T-helper 1 cell (primary cell): ENCODE measurements at places on chromosomes 3 and 15.

DNA sequence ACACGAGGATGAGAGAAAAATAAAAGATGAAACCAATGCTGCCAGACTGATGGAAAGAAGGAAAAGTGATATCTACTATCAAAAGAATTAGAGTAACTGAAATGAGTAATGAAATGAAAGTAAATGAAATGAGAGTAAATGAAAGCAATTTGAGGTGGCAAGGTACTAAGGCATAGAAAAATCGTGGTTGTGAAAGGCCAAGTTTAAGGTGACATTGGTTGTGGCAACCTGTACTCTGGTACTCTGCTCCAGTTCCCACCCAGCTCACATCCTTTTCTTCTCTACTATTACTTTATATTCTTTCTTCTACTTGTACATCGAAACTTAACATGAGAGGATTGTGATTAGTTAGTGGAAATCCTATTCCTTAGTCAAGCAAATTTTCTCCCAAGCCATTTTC is 10.1 kb downstream of the RFX7 start:
- no peak for DNase-seq

GRCh38 chr3:124861041-124861440 is 26.1 kb downstream of the ITGB5 start:
- DNase-seq = no peak

DNA sequence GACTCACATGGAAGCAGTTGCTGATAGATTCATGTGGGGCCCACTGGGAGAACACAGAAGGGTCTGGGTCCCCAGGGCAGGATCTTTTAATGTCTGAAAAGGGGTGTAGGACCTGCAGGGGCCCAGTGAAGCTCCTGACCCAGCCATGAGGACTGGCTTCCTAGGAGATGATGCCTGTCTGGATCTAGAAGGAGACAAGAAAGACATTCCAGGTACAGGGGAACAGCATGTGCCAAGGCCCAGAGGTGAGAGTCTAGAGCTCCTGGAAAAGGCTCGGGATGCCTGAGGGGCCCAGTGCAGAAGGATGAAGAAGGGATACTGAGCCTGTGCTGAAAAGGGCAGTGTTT is 4.7 kb upstream of the SEMA3F start:
- no peak for DNase-seq

- DNase-seq = no peak
Measured at GRCh38 chr3:46413951-46414350, 6.9 kb downstream of the CCRL2 start.

GRCh38 chr3:37291275-37291700 is 116.9 kb upstream of the LRRFIP2 start:
- DNase-seq = no peak

DNA sequence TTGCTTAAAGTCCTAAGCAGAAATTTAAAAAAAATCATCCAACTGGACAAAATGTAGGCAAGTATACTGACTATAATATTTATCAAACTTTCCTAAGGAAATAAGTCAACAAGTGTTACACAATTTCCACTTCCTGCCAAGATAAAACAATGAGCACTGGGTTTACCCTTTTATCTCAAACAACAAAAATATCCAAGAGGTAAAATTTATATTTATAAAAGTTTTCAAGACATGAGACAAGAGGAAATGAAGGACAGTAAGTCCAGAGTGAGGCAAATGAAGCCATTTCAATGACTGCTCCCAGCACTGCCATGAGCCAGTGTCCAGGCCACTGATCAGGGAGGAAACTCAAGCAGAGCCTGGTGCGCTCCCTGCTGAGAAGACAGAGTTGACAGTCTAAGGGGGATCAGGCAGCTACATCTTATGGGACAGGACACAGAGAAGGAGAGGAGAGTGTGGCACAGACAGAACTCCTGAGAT is 439.4 kb downstream of the RAP2B start:
- DNase-seq = no peak

GRCh38 chr15:75656331-75656730 is 8.6 kb downstream of the SNX33 start:
- DNase-seq = no peak

DNA sequence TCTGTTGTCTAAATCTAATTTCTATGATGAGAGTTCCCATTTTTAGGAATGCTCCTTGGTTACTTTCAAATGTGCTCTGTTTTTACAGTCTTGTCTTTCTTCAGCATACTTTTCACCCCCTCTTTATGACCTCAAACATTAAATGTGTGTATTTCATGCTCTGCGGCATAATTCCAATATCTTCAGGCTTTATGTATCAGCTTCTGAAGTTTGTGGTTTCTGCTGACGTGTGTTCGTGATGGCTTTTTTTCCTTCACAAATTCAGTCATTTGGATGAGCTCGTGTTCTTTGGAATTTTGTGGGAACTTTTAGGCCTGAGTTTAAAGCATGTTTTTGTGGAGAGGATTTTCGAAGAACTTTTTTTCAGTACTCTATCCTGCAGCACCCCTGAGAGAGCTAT is 97.7 kb upstream of the CHRNA7 start:
- DNase-seq = no peak

GRCh38 chr3:135136361-135137100 is 341.5 kb downstream of the EPHB1 start:
- no peak for DNase-seq

DNA sequence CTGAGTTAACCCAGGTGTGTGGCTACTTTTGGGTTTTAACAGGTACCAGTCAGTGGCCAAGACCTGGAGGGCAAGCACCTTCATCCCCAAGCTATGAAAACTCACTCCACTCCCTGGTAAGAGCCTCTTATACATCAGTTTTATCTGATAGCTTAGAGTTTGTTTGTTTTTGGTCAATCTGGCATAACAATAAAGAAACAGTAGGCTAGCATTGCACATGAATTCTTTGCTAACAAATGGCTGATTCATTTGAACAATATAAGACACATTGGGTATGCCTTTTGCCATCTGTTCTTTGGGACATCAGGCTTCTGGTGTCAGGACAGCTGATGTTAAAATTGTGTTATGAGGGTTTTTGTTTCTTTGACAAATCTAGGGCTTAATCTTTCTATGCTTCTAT is 125.0 kb upstream of the CGNL1 start:
- no peak for DNase-seq

- DNase-seq = no peak
Measured at GRCh38 chr3:84925571-84925970, 33.2 kb upstream of the CADM2 start.

- DNase-seq = no peak
Measured at GRCh38 chr3:35670408-35670965, 31.2 kb downstream of the ARPP21 start.

DNA sequence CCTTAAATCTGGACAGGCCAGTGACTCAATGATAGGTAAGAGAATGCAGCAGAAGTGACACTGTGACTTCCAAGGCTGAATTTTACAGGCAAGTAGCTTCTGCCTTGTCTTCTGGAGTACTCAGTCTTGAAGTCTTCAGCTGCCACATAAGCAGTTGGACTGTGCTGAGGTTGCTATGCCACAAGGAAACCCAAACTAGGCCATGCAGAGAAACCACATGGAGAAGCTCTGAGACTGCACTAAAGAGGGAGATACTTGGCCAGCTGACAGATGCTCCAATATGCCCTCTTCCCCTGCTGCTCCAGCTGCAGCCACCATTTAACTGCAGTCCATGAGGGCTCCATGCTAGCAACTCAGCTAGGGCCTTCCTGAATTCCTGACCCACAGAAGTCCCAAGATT is 119.4 kb upstream of the GADL1 start:
- no peak for DNase-seq

- DNase-seq = no peak
Measured at GRCh38 chr3:81829937-81830336, 68.5 kb upstream of the GBE1 start.

- peak; percentile 41 for DNase-seq
Measured at GRCh38 chr3:120418866-120419490, 31.8 kb downstream of the FSTL1 start.

- DNase-seq = no peak
Measured at GRCh38 chr15:78537266-78537905, 2.9 kb upstream of the PSMA4 start.

DNA sequence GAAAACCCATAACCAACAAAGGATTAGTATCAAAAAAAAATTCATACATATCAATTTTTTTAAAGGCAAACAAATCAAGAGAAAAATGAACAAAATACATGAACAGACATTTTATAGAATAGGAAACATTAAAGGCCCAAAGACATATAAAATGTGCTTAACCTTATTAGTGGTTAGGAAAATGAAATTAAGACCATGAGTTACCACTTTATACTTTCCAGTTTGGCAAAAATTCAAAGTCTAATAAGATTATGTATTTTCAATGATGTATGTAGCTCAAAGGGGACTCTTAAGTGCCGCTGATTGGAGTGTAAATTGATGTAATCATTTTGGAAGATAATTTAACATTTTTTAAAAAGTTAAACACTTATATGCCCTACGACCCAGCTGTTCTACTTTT is 89.2 kb downstream of the BOC start:
- no peak for DNase-seq

GRCh38 chr3:144775551-144775950 is 803.9 kb downstream of the DIPK2A start:
- no peak for DNase-seq

DNA sequence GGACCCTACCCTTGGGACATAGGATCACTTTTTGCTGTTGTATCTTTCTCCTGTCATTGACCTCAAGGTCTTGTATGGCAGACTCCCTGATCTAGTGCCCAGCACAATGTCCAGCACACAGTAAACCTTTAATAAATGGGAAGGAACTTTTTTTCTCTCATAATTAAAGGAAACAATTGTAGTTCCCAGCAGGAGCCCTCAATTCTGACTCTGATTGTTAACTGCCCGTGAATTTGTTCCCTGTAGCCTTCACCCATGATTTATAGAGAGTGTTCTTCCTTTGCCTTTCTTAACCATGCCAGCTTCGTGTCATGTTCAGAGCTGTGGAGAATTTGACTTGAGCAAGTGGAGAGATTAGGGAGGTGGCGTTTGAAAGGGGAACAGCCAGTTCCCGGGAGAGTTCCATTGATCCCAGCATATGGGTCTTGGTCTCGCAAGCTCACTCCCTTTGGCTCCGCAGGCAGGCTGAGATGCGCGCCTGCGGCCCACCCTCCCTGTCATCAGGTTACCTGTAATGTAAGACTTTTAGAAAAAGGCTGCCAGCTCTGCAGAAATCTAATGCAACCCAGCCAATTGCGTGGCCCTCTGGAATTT is 182.6 kb downstream of the TP63 start:
- no peak for DNase-seq

- no peak for DNase-seq
Measured at GRCh38 chr3:16402451-16402850, 111.0 kb downstream of the RFTN1 start.

DNA sequence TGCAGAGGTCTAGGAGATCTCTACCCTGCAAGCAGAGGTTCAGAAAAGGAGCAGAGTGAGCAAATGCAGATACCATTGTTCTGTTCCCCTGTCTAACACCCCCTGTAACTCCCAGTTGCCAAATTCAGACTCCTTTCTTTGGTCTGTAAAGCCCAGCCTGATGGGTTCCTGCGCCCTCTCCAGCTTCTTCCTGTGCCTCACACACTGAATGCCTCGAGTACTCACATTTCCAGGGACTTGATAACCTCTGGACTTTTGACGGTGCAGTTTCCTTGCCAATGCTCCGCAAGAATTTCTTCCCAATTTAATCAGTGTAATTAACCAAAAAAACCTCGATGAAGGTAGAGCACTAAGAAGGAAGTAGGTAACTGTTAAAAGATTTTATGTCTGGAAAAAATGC is 19.3 kb downstream of the PDE8A start:
- no peak for DNase-seq

- no peak for DNase-seq
Measured at GRCh38 chr3:25573386-25574171, 91.1 kb downstream of the TOP2B start.

GRCh38 chr15:42034628-42035434 is 14.0 kb upstream of the PLA2G4E start:
- DNase-seq = no peak

GRCh38 chr3:149585401-149585726 is 72.5 kb downstream of the WWTR1 start:
- no peak for DNase-seq

GRCh38 chr3:196694941-196695848 is 16.9 kb downstream of the CEP19 start:
- no peak for DNase-seq

- DNase-seq = no peak
Measured at GRCh38 chr3:116188231-116188785, 257.0 kb downstream of the LSAMP start.

DNA sequence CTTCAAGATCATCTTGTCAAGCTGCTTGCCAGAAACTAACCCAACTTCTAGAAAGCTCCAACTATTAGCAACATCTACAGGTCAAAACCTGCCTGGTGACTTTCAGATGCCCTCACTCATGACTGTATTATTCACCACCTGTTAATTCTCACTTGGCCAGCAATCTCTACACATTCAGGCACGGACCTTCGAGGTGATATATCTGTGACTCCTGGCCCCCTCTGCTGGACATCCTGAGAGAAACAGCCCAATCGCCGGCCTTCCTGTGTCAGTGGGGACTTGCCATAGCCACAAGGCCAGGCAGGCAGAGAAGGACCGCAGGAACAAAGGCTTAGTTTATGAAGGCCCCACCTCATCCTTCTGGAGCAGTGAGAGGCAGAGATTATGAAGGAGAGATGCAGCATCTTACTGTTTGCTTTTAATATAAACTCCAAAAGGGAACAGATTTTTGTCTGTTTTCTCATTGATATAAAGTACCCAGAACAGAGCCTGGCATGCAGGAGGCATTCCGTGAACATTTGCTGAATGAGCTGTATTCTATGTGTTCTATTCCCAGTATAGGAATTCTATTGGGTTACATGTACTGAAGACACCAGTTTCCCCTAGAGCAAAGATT is 24.4 kb upstream of the OCA2 start:
- no peak for DNase-seq

DNA sequence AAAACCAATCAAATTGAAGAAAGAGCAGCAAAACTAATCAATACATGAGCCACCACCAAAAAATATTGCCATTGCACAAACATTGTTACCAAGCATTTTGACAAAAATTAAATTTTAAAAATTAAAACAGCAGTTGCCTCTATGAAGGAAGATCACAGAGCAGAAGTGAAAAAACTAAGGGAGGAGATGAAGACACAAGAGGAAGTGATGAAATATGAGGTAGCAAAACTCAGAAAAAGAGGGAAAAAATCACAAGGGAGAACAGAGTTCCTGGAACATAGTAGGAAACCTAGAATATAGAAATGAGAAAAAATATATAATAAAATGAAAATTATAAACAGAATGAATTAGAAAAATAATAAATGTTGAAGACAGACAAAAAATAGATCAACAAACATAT is 7.3 kb upstream of the SERPINI2 start:
- DNase-seq = no peak
